CD4-positive, alpha-beta T cell treated with Interleukin-6 at 100 ng/mL for 8 hours (primary cell): ENCODE measurements at places on chromosomes 4 and X.

DNA sequence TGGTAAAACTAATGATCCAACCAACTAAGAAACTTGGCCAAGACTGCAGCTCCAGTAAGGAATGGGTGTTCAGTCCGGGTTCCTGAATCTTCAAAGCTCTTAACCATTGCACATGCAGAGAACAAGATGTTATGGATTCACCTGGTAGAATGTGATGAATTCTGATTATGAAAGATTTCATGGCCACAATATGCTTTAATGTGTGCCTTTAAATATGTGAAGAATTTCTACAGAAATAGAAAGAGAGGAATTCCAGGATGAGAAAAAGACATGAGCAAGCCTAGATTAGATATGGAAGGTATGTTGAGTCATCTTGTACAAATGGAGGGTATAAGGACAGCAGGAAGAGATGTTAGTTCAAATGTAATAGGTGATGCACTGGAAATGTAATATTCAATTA lies 472.2 kb upstream of the TENM3 start:
- no peak for DNase-seq

GRCh38 chr4:155974476-155974749 lies 20.7 kb upstream of the CTSO start:
- no peak for DNase-seq

DNA sequence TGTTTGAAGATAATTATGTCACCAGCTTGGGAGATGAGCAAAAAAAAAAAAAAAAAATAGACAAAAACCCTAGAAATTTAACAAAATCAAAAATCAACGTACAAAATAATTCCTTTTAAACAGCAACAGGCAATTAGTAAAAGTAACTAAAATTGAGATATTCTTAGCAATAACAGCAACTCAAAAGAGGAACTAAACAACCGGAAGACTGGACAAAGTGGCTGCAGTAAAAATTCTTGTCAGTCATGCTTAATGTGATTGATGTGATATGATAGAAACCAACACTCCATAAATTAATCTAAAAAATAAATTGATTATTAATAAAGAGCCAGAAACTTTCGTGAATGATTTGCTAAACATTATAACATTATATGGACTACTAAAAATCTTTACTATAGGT lies 1534.6 kb upstream of the AGA start:
- no peak for DNase-seq

GRCh38 chr4:68451246-68452211 lies 4.3 kb downstream of the TMPRSS11E start:
- no peak for DNase-seq

- DNase-seq = no peak
These were observed 62.3 kb upstream of the PGRMC2 start for GRCh38 chr4:128349921-128350320.
